ENCODE measurements at places on chromosomes 7 and 10.

GRCh38 chr7:150939466-150939865, 38.7 kb downstream of the KCNH2 start:
- DNase-seq: no peak

GRCh38 chr7:30411897-30412296, 66.7 kb downstream of the NOD1 start:
- no peak for DNase-seq

DNA sequence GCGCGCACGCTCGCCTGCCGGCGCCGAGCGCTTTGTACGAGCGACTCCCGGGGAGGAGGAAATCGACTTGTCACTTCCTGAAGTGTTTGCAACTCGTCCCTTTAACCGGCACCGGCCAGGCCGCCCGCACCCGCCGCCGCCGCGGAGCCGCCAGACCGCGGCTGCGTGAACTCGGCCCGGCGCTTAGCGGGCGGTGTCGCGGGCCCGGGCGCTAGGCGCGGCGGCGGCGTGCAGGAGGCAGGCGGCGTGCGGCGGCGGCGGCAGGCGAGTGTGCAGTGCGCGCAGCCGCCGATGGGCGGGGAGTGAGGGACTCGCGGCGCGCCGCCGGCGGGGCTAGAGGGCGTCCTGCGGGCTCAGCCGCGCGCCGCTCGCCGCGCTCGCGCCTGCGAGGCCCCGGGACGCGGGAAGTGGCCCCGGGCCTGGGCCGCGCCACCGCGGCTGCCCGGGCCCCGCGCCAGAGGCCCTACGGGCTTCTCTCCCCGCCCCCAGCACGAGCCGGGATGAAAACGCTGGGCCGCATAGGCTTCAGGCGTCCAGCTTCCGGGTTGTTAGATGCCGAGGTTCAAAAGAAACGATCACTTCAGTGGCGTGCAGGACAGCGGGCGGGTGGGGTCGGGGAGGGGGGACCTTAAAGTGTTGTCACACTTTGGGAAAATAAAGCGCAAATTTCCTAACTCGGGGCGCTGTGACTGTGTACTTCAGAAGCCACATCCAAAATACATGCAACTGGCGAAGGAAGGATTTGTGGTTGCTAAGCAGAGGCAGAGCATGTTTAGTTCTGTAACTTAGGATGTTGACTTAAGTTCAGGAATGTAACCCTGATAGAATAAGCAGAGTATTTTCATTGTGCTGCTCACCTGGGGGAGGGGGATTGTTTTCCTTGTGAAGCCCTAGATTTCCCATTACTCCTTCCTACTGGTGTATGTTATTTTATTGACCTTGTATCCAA, at the start of gene FAM53B:
FAM53B (minus strand) TSS at position 277 of the 949 bp plus-strand sequence. CDS start 37,665 bp downstream, outside the sequence.
- no peak for DNase-seq

GRCh38 chr10:14860791-14861190, 17.9 kb upstream of the SUV39H2 start:
- DNase-seq: no peak

- no peak for DNase-seq
These were observed 3.6 kb downstream of the DUSP5 start for GRCh38 chr10:110501142-110501937.

GRCh38 chr7:141024668-141025067, 9.9 kb upstream of the MRPS33 start:
- DNase-seq: no peak

DNA sequence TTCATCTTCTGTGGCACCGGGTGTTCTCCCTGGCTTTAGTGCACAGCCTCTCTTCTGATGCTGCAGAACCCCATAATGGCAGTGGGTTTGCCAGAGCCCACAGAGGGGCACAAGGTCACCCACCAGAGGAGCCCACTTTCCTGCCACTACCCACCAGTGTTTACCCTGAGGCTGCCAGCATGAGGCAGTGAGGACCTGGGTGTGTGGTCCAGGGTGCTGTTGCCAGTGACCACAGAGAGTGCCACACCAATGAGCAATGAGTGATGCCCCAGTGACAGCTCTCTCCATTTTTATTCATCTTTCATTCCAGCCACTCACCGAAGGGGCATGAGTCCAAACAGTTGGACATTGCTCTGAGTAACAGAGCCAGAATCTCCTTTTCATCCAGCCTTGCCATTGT, 34.8 kb downstream of the MTURN start:
- no peak for DNase-seq

GRCh38 chr10:29034592-29034991, 254.3 kb upstream of the LYZL1 start:
- DNase-seq: no peak

- no peak for DNase-seq
These were observed 63.6 kb downstream of the TCERG1L start for GRCh38 chr10:131247873-131248272.

- DNase-seq: no peak
These were observed 615.5 kb upstream of the MKI67 start for GRCh38 chr10:128741680-128742079.

Data from AG04449 (cell line).